ENCODE measurements at places on chromosomes 12 and 14.

DNA sequence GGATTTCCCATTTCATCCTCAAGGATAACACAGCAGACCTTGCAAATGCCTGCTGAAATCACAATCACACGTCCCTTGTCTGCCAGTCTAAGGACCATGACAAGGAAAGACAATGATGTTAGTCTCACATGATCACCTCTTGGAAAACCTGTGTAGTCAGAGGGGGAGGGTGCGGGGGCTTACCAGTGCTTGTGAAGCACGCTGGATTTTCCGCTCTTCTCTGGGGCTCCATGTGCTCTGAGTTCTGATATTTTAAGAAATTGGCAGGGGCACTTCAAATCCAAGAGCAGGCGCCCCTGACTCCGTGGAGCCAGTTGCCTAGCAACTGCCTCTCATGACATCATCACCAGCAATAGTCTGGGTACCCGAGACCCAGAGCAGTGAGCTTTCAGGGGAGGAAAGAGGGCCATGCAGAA, 200.9 kb upstream of the C14orf180 start:
- no peak for DNase-seq

GRCh38 chr12:48999371-49000131, at the start of gene DDN:
DDN (minus strand) TSS chr12:48999375; CDS start chr12:48999287, 88 bp downstream.
- no peak for DNase-seq

GRCh38 chr12:107152315-107152714, 59.0 kb upstream of the CRY1 start:
- DNase-seq, result no peak

GRCh38 chr12:107780298-107780697, 5.8 kb downstream of the ASCL4 start:
- DNase-seq, result no peak

GRCh38 chr12:8561011-8561410, 20.3 kb upstream of the CLEC4E start:
- DNase-seq, result no peak

All from cortex of kidney (tissue), 1 donor.